H54 (cell line): ENCODE measurements at places on chromosomes 11 and 22.

GRCh38 chr11:128305588-128305987, 281.8 kb downstream of the ETS1 start:
- DNase-seq: no peak

GRCh38 chr11:76587820-76588454, 82.6 kb downstream of the LRRC32 start:
- no peak for DNase-seq

GRCh38 chr22:46006379-46007002, 29.5 kb upstream of the WNT7B start:
- peak; percentile 56 for DNase-seq

DNA sequence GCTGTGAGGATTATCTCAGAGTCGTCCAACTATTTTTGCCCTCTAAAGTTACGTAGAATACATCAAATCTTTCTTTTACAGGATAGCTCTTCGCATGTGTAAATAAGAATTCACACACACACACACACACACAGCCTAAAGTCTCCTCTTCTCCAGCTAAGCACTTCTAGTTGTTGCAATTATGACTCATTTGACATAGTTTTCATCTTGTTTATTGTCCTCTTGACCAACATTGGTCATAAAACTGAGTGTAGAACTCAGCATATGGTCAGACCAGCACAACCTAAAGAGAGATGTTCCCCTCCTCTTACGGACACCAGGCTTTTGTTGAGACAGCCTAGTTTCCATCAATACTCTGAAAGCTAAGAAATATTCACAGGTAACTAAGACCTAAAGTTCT, 234.2 kb downstream of the BLID start:
- DNase-seq: no peak
